ENCODE measurements at places on chromosomes 11 and 22.

DNA sequence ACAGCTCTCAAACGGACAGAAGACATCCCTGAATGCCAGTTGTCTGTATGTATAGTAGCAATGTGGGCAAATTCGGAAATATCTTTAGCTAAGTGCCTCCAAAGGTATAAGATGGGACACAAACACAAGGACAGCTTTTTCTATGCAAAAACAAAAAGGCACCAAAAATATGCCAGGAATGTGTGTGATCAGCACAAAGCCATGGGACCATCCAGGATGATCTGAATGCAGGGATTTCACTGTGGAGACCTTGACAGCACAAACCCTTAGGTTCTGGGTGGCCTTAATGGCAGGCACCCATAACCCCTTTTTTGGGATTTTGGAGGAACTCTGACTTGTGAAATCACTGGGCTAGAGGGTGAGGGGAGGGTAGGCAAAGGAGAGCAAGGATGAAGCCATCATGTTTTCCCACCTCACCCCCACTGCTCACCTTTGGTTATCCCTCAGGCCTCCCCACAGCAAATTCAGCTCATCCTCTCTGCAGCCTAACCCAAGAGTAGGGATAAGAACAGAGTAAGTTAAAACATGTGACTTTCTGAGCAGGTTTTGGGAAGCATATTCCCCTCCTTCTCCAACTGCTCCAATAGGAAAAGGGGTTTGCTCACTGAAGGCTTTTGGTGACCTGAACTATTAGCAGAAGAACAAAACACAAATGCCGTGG is 154.6 kb downstream of the SNX19 start:
- peak; percentile 29 for DNase-seq

- peak; percentile 33 for DNase-seq
Observed at GRCh38 chr11:108019870-108020540, 11.3 kb downstream of the CUL5 start.

DNA sequence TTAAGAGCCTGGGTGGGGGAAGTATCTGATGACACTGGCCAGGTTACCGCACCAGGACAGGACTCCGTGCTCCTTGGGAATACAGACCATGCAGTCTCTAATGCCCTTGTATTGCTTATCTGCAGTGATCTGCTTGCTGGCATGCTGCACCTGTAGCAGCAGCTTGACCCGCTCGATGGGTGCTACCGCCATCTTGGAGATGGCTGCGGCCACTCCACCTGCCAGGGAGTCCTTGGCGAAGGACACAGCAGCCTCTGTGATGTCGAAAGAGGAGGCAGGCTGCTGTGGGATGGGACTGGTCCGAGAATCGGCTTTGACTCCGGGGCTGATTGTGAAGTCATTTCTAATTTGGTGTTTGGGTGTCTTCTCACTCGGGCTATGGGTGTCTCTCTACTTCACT is 3.1 kb downstream of the WBP2NL start:
- DNase-seq = no peak

DNA sequence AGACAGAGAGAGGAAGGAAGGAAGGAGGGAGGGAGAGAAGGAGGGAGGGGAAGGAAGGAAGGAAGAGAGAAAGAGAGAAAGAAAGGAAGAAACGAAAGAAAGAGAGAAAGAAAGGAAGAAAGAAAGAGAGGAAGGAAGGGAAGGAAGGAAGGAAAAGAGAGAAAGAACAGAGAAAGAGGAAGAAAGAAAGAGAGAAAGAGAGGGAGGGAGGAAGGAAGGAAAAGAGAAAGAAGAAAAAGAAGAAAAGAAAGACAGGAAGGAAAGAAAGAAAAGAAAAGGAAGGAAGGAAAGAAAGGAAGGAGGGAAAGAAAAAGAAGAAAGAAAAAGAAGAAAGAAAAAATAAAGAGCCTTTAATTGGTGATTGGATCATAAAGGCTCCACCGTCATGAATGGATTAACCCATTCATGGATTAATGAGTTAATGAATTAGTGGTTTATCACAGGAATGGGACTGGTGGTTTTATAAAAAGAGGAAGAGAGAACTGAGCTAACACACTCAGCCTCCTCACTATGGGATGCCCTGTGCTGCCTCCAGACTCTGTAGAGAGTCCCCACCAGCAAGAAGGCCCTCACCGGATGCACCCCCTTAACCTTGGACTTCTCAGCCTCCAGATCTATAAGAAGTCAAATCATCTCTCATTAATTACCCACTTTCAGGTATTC is 9.0 kb upstream of the PLAAT2 start:
- no peak for DNase-seq

DNA sequence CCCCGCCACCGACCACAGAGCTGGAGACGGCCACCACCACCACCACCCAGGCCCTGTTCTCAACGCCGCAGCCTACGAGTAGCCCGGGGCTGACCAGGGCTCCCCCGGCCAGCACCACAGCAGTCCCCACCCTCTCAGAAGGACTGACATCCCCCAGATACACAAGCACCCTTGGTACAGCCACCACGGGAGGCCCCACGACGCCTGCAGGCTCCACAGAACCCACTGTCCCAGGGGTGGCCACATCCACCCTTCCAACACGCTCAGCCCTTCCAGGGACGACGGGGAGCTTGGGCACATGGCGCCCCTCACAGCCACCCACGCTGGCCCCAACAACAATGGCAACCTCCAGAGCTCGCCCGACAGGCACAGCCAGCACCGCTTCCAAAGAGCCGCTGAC is 18.8 kb downstream of the MUC5B start:
- DNase-seq = no peak

DNA sequence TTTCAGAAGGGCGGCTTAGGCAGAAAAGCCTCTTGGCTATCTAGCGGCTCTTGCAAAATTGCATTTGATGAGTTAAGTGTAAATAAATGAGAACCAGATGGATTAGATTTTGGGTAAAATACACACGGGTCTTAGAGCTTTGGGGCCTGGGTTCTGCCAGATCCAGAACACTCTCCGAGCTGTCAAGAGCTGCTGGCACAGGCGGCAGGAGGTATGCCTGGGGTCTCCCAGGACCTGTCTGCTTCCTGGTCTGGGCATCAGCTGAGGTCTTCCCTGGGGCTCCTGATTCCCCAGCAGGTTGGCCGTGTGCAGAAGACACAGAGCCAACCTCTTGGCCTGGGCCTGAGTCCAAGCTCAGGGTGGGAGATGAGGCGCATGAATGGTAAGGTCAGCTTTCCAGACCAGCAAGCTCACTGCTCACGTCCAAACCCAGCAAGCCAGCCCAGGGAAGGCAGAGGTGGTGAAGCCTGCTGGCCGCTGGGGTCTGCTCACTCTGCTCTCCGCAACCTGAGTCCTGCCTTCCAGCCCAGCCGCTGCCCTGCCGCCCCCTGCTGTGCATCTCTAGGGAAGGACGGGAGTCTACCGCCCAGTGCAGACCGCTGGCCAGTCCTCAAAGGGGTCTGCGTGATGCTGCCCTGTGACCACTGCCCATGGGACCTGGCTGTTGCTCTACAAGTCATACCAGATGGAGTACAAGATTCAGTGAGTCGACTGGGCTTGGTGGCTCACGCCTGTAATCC is 44.9 kb downstream of the SCUBE1 start:
- DNase-seq = no peak

DNA sequence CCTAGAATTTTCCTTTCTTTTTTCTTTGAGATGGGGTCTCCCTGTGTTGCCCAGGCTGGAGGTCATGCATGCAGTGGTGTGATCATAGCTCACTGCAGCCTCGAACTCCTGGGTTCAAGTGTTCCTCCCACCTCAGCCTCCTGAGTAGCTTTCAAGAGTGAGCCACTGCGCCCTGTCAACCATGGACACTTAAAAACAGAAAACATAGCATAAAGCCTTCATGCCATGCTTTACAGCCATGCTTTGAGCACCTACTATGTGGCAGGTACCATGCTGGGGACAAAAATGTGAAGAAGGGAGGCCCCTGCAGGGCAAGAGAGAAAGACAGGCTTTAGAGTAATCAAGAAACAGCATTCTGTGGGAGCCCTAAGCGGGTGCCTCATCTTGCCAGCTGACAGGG is 13.7 kb upstream of the GNB1L start:
- no peak for DNase-seq

DNA sequence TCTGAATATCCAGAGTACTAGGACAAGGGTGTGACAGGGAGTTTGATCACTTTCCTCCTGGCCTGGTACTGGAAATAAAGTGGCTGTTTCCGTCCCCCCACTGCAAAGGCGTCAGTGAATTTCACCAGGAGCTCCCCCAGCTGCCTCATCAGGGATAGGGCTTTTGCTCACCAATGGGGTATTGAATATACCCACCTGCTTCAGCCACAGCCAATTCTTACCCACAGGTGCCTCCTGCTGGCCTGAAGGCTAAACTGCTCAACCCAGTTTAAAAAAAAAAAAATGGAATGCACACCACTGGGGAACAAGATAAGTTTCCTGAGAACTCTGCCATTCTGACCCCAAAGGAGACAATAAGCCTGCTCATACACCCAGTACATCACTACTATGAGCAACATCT is 65.3 kb upstream of the MS4A8 start:
- no peak for DNase-seq

- DNase-seq = no peak
Observed at GRCh38 chr11:9957072-9957471, 293.2 kb downstream of the SWAP70 start.

- DNase-seq = no peak
Observed at GRCh38 chr11:1759151-1759850, 4.4 kb downstream of the CTSD start.

DNA sequence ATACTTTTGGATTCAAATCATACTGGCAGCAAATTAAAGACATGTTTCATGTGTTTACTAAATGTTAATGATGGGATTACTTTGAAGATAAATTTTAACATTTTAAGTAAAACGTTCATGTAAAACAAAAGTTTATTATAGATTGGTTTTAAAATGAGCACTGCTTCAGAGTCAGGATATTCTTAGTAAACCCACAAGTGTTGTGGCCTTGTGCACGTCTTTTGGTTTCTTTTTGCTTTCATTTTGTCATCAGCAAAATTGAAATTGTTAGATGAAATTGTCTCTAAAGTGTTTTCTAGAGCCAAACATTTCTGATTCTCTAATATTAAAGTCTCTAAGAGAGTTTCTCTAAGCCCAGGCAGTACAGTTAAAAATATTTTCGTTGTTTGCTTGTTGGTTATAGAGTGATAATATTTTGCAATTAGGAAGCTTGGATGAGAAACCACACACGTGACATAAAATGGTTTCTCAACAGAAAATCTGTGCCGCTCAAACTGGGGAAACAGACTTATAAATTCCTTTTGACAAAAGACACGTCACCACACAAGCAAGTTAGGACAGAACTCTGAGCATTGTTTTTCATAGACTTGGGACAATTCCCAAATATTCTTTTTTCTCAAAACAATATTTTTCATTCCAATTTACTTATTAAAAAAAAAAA is 164.4 kb downstream of the TEAD1 start:
- DNase-seq = no peak

DNA sequence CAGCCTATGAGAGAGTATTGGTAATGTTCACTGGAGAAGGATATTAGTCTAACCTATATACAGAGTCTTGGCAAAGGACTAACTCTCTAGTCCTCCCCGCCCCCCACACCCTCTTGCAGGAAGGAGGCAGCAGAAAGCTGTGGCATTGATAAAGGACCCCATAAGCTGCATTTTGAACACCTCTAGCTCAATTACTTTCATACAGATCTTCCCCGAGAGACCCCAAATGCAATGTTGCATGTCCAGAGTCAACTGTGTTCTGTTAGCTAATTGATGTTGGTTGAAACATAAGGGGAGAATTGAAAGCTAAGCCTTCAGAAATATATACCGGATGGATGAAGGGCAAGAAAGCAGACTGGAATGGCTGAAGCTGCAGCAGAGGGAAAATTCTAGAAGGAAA is 2.8 kb downstream of the MAP6 start:
- DNase-seq = no peak

- peak; percentile 7 for DNase-seq
Observed at GRCh38 chr11:75270896-75271418, 30.4 kb downstream of the TPBGL start.

DNA sequence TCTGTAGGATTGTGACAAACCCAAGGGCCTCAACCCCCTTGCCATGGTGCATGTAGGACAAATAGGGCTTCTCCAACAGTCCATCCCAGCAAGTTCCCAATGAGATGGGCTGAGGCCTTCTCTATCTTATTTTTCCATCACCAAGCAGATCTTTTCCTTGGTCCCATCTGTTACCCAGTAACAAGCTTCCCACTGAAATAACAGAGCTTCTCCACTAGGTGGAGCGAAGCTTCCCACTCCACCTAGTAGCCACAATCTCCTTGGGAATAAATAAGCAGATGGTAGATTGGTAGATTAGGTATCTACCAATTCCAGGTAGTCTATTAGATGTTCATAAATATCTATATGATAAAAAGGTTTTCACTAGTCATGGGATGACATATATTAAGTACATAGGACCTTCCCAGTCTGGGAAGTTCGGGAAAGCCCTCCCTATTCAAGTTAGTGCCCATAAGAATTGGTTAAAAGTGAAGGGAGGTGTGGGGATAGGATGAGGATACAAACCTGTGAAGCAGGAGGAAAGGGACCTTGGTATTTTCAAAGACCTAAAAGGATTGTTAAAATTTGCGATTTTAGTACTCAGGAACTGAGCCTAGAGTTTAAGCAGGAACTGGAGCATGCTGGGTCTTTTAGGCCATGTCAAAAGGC is 5.9 kb upstream of the OR52L1 start:
- no peak for DNase-seq

GRCh38 chr11:31720225-31720624 is 90.9 kb downstream of the PAX6 start:
- DNase-seq = no peak

DNA sequence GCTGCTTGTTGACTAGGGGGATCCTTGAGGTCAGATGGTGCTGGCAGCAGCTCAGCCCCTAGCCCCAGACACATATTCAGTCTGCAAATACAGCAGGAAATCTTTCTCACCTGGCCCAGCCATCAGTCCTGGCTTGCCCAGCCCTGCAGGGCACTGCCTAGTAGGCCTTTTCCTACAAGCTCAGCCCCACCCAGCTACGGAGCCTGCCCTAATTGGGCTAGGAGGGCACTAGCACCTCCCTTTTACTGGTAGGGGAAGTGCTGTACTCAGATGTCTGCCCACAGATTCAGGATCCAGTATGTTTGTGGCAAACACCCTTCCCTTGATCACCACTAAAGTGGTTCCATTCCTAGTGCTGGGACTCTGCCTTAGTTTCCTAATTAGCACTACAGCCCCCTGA is 257.1 kb upstream of the CADM1 start:
- DNase-seq = no peak

Measured in fibroblast of skin of right quadriceps (primary cell).